ENCODE measurements at places on chromosomes 5 and 9.

GRCh38 chr5:14357441-14357840, 214.3 kb downstream of the TRIO start:
- DNase-seq, result no peak

- no peak for DNase-seq
Measured at GRCh38 chr5:10762776-10763500, 1.9 kb upstream of the DAP start.

DNA sequence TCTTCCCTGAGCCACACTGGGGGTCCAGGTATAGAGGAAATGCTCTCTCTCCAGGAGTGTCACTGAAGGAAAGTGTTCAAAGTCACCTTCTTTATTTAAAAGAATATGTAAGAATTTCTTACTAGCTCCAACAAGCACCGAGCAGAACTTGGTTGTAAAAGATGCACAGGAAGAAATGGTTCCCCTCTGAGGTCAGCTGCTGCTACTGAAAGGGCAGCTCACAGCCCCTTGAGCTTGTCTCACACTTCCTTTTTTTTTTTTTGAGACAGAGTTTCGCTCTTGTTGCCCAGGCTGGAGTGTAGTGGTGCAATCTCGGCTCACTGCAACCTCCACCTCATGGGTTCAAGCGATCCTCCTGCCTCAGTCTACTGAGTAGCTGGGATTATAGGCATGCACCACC, 77.2 kb downstream of the PRRT1B start:
- DNase-seq, result no peak

GRCh38 chr5:172773481-172774469, 2.8 kb upstream of the DUSP1 start:
- DNase-seq, result no peak

- DNase-seq, result no peak
Measured at GRCh38 chr9:33850677-33851076, 33.7 kb downstream of the UBE2R2 start.

GRCh38 chr5:111563031-111563822, 50.9 kb upstream of the STARD4 start:
- no peak for DNase-seq

DNA sequence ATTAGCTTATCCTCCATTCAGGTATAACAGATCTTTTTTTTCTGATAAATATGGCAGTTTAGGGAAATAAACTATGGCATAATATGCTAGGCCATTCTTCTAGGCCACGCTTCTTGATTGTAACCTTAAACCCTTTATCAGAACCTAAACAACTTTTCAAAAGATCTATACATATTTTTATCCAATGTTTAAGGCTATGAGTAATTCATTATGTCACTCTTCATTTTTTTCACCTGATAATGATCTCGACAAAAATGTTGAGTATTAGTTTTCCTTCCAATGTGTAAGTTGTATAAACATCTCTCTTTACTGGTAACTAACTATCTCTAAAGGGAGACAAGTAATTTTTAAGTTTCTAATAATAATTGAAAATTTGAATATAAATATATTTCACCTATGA, 2.4 kb upstream of the PCDHB4 start:
- DNase-seq, result no peak

DNA sequence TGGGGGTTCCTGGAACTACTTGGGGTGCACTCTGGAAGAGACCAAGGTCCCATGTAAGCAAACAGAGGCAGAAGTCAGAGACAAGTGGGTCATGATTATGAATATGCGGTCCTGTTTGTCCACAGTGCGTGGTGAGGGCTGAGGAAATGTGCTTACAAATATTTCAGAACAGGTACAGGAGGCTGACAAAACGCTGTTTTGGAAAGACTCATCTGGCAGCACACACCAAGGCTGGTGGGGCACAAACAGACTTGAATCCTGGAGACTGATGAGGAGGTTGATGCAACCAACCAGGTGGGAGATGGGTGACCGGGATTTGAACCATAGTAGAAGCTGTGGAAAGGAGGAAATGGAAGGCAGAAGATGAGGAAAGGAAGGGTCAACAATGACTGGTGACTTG, 83.8 kb downstream of the ADRB2 start:
- no peak for DNase-seq

DNA sequence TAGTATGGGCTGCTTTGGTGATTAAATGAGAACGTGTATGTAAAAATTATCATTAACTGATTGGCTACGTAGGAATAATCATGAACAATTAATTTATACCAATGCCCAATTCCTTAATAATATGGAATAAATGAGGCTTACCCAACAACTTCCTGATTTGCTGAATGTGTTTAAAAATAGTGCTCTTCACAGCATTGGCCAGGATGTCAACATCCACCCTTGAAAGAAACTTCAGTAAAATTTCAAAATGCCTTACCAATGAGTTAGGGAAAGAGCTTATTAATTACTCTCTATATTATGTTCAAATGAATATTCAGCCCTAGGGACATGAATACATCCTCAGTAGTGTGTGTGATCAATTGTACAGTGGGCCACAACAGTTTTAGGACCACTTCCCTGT, 401.4 kb downstream of the PSAT1 start:
- no peak for DNase-seq

GRCh38 chr5:14156650-14157492, 13.7 kb downstream of the TRIO start:
- DNase-seq, result no peak

- no peak for DNase-seq
Measured at GRCh38 chr5:171188016-171188415, 121.0 kb upstream of the TLX3 start.

GRCh38 chr9:99516657-99517049, 294.6 kb downstream of the SEC61B start:
- no peak for DNase-seq

DNA sequence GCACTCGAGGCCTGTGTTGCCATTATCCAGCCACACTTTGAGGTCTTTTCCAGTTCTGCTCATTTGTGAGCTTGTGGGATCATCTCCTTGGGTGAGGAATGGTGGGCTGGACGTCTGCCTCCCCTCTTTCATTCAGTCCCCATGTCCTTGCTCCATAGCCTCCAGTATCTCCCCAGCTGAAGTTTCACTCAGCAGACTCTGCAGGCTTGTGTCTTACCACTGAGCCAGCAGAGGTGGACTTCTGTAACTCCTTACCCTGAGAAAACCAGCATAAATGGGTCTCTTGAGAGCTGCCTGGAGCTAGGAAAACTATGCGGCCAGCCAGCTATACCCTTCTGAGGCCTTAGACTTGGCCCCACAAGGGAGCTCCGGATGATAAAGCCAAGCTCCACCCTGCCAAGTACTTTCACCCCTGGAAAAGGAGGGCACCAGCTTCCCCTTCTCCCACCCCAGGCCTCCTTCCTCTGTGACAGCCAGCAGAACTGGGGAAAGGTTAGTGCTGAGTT, 12.2 kb downstream of the IRF1 start:
- peak; percentile 24 for DNase-seq

DNA sequence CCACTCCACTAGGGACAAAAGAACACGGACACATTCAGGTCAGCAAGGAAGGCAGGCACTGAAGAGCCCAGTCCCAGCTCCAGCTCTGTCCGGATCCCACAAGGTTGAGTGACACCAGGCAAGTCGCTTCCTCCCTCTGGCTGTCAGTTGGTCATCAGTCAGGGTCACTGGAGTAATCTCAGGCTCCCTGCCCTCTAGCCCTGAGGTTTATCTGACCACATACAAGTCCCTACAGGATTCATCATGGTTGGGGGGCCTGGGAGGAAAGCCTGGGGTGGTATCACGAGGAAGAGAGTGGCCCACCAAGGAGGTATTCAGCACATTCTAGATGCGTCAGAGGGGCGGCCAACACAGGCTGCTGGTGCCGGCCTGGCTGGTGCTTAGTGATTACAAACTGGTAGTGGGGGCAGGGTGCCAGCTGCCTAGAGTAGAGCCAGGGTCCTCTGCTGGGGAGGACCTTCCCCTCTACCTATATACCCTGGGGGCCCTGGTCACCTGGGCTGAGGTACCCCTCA, 81.5 kb downstream of the SHB start:
- DNase-seq, result no peak

DNA sequence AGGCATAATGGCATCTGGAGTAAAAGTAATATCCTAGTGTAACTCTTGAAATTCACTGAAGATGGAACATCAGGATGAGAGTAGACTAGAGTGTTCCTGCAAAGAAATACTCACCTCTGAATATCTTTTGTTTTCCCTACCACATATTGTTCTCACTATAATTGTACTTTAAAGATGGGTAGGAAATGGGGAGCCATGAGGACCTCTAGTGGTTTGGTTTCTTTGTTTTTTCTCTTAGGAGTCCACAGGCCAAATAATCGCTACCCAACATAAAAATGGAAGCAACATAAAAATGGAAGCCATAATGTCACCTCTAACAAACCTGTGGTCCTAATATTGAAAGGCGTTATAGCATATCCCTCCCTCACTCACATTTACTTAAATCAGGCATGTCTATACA, 2375.8 kb downstream of the MAT2B start:
- DNase-seq, result no peak

DNA sequence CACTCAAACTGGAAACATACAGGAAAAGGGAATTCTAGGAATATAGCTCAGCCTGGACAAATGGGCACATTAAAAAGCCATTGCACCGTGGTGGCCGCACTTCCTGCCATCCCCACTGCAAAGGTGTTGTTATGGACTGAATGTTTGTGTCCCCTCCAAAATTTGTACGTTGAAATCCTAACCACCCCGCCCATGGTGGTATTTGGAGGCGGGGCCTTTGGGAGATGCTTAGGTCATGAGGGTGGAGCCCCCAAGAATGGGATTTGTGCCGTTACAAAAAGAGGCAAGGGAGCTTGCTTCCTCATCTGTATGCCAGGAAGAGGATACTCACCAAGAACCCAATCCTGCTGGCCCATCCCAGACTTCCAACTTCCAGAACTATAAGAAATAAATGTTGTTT, 1.1 kb upstream of the CMBL start:
- DNase-seq, result no peak

GRCh38 chr9:17229945-17230560, 95.2 kb downstream of the CNTLN start:
- no peak for DNase-seq

- no peak for DNase-seq
Measured at GRCh38 chr9:77028478-77028877, 9.0 kb downstream of the FOXB2 start.

GRCh38 chr5:156312897-156313694, 13.9 kb upstream of the SGCD start:
- DNase-seq, result no peak

- DNase-seq, result no peak
Measured at GRCh38 chr5:73862796-73863195, 236.8 kb downstream of the ARHGEF28 start.

DNA sequence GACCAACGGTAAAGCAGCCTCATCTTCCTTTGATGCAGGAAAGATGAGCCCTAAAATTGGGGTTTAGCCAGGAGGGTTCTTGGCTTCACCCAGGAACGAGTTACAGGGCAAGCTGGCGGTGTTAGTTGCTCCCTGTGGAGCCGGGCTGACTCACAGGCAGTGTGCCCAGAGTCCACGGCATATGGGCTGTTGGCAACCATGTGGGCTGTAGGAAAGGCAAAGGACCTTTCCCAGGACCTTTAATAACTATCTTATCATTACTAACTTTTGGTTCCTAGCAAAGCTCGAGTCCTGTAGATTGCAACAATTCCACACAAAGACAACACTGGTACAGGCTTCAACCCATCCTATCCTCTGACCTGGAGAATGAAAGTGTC, 29.8 kb upstream of the CLPTM1L start:
- DNase-seq, result no peak

- DNase-seq, result no peak
Measured at GRCh38 chr5:137119321-137119720, 379.8 kb downstream of the SPOCK1 start.

- no peak for DNase-seq
Measured at GRCh38 chr5:54881286-54882005, 103.9 kb downstream of the ESM1 start.

DNA sequence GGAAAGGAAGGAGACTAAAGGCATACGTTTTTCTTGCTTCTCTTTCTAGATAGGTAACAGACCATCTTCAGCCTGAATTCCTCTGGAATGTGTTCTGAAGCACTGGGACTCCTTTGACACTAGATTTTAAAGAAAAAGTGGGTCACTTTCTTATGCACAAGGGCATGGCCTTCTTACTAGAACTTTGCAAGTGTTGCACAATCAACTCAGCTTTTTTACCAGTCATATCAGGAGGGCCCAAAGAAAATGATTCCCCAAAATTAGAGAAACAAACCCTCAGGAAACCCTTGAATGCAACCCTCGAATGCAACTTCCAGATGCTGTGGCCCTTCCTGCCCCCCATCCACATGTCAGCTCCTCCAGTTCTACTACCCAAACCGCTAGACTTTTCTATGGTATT, 93.9 kb downstream of the YTHDC2 start:
- DNase-seq, result no peak

DNA sequence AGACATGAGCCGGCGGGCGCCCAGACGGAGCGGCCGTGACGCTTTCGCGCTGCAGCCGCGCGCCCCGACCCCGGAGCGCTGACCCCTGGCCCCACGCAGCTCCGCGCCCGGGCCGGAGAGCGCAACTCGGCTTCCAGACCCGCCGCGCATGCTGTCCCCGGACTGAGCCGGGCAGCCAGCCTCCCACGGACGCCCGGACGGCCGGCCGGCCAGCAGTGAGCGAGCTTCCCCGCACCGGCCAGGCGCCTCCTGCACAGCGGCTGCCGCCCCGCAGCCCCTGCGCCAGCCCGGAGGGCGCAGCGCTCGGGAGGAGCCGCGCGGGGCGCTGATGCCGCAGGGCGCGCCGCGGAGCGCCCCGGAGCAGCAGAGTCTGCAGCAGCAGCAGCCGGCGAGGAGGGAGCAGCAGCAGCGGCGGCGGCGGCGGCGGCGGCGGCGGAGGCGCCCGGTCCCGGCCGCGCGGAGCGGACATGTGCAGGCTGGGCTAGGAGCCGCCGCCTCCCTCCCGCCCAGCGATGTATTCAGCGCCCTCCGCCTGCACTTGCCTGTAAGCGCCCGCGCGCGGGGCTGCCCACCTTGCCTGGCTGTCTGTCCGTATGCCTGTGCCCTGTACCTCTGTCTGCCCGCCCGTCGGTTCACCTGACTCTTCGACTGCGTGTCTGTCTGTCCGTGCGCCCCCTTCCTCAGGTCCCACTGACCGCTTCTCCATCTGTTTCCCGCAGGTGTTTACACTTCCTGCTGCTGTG, 412 bp downstream of the FGF18 start:
- DNase-seq, result no peak

DNA sequence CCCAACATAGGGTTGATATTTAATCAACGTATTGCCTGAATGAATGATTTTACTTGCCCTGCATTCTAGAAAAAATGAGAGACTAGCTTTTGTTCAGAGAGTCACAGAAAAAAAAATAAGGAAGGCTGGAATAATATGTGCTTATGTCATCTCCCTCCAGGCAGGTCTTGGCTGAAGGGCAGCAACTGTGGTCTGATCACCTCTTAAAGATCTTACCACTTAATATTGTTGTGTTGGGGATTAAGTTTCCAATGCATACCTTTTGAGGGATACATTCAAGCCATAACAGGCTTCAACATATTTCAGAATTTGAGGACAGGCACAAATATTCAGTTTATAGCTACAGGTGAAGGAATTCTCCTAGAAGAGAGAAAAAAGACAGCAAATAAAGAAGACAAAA, 157.3 kb upstream of the S1PR3 start:
- DNase-seq, result no peak

GRCh38 chr9:105039175-105039799, 111.3 kb upstream of the ABCA1 start:
- no peak for DNase-seq

Data from T-helper 1 cell (primary cell).